ENCODE measurements at places on chromosomes 12 and 14.

DNA sequence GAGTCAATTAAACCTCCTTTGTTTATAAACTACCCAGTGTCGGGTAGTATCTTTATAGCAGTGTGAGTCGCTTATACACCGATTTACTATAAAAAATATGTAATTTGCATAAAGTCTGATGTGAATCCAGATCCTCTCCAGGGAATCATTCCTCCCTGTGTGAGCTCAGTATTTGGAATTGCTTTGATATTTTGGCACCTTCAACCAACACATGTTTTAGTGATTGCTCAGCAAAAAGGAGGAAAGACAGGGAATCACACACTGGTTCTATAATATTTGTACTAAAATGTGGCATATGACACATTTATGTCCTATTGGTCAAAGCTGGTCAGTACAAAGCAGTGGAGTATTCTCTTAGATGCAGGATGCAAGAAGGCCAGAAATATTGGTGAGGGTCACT lies 703.9 kb upstream of the ATXN7L3B start:
- no peak for DNase-seq

- no peak for DNase-seq
Measured at GRCh38 chr12:113782873-113783272, 183.3 kb downstream of the RBM19 start.

DNA sequence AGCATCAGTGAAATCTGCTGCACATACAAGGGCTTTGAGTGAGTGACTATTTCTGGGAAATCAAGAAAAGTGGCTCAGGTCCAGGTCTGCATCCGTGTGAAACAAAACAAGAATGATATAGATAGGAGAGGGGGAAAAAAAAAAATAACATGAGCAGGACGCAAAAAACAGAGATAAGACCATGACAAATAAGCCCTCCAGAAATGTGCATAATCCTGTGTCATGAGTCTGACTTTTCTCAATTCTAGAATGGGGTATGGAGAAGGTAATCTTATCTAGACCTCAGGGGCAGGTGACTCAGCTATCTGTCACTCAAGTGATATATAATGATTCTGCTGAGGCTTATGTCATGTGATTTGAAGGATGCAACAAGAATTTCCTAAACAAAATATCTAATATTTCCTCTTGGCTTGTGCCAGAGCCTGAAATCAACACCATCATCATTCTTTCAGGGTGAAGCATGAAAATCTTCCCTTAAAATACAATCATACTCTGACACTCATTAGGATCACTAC lies 250.0 kb downstream of the PHLDA1 start:
- DNase-seq: no peak

DNA sequence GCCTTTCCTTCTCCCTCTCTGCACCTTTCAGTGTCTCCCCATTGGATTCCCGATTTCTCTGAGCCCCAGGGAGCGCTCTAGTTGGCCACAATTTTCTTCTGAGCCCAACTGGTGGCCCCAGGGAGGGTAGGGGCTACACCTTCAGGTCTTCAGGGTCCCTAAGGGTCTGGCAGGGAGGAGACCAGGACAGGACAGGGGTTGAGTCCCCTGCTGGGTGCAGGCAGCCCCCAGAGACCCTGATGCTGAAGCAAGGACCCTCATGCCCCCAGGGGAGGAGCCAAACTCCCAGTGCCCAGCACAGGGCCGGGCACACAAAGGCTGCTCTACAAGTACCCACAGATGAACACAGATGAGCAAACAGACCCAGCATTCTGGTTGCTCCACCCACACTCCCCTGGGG lies 12.7 kb downstream of the FOXN4 start:
- no peak for DNase-seq

DNA sequence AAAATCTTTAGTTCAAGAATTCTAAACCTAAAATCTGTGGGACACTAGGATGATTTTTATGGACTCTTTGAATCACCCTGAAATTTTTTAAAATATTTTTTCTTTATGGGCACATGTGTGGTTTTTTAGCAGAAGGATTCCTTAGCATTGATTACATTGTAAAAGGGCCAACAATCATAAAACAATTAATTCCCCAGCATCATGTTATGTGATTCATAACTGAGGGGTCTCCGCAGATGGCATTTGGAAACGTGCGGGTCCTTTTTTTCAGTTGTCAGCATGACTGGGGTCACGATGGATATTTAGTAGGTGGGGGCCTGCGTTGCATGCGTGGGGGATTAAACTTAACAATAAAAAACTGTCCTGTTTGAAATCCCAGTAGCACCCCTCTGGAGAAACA lies 52.5 kb downstream of the NTF3 start:
- DNase-seq: no peak

- DNase-seq: no peak
Measured at GRCh38 chr12:58030566-58031279, 89.4 kb downstream of the ATP23 start.

DNA sequence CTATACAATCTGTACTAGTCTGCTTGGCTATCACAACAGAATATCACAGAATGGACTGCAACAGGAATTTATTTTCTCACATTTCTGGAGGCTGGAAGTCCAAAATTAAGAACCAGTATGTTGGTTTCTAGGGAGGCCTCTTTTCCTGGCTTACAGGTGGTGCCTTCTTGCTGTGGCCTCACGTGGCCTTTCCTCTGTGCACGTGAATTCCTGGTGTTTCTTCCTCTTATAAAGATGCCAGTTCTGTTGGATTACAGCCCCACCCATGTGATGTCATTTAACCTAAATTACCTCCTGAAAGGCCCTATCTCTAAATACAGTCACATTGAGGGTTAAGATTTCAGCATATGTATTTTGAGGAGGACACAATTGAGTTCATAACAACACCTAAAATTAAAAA lies 32.1 kb upstream of the C2CD5 start:
- no peak for DNase-seq

DNA sequence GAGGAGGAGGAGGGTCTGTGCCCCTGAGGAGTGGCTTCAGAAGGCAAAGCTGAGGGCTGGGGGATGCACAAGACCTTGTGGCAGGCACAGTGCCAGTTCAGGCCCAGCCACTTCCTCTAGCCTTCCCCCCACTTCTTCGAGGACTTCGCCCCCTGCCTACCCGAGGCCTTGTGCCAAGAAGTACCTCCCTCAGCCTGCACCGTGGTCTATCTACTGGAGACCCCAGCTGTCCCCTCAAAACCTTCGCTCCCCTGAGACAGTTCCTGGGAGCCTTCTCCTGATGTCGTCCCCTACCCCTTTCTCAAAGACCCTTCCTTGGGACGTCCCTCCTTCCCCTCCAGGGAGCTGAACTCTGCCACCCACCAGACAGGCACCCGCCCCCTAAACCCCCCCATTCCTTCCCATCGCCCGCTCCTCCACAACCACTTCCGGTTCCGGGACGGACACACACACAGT lies 604 bp downstream of the ZNF384 start:
- DNase-seq: no peak
